ENCODE measurements at places on chromosomes 1 and 21.

DNA sequence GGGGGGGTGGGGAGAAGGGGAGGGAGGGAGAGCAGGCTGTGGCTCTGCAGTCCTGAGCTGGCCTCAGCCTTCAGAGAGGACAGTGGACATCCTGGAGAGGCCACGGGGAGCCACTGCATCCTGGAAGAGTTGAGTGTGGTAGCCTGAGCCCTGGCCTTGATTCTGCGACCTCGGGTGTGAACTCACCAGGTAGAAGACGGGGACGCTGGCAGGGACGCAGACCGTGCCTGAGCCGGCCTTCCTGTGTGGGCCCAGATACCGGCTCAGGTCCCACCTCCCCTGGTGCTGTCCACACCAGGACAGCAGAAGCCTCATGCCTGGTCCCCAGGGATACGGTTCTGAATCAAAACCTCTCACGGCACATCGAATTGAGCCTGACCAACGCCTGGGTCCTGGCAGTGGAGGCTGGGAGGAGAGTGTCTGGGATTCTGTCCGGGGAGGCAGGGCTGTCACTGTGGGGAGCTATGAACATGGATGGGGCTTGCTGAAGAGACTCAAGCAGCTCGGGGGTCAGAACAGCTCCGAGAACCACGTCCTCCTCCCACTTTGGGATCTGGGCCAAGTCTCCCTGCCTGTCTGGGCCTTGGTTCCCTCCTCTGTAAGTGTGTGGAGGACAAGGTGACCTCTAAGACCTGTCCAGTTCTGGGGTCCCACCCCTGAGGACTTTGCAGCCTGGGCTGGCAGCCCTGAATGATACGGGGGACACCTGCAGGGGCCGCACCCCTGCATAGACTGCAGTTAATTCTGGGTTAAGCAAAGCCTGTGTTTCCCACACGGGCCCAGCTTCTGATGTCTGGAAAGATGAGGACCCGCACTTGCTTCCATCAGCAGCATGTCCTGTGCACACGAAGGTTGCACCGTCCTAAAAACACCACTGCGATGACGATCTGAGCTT lies 30.4 kb downstream of the RRP1 start:
- DNase-seq, result no peak

DNA sequence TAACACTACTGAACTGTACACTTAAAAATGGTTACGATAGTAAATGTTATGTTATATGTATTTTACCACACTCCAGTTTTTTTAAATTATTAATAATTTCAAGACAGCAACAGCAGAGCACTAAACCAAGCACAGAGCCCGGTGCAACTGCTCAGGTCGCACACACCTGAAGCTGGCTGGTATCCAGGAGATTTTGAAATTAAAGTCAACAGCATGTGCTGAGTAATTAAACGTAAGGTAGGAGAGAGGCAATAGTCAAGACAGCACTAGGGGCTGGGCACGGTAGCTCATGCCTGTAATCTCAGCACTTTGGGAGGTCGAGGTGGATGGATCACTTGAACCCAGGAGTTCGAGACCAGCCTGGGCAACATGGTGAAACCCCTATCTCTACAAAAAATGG lies 35.1 kb upstream of the SLC30A10 start:
- no peak for DNase-seq

DNA sequence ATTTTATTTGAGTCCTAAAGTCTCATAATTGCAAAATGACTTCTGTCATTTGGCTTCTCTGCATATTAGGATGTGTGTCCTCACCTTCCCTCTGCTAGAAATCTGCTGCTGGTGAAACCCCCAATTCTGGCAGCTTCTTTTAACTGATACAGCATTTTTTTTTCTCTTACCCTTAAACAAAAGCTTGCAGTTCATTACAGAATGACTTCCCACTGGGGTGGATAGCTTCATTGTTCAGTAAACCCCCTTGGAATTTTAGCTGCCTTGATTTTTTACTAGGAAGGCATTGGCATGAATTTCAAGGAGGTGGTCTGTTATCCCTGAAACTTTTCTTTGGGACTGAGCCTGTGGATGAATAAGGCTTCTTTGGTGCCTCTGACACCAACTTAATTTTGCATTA lies 16.8 kb downstream of the TSEN15 start:
- no peak for DNase-seq

GRCh38 chr1:43548285-43549271 lies 17.9 kb downstream of the PTPRF start:
- DNase-seq, result no peak

DNA sequence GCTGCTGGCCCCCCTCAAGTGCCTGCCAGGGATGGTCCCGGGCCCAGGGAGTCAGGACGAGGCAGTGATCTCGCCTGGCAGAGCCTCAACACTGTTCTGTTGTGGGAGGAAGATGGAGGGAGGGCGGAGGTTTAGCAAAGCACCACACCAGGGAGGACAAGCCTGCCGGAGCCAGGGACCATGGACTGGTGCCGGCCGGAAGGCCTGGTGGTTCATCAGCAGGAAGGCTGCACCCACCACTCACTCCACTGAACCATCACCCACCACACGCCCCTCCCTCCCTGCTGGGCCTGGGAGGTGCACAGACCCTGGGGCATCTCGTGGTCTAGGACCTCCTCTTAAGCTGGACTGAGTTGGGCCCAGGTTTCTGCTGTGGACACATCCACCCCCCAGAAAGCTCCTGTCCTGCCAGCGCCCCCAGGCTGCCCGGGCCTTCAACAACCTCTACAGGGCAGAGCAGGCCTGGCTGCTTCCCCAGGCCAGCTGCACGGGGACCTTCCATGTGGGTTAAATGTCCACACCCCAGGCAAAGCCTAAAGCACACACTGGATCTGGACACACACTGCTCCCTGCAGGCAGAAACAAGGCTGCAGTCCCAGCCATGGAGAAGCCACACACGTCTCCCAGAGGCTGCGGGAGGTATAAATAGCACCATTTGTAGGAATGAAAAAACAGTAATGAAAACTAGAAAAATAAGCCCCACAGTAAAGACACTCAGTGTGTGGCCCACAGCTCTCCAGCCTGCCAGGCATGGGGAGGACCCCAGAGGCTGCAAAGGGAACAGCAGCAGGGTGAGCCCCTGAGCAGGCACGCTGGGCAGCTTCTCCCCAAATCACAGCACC lies 10.4 kb upstream of the TMEM240 start:
- DNase-seq, result no peak

DNA sequence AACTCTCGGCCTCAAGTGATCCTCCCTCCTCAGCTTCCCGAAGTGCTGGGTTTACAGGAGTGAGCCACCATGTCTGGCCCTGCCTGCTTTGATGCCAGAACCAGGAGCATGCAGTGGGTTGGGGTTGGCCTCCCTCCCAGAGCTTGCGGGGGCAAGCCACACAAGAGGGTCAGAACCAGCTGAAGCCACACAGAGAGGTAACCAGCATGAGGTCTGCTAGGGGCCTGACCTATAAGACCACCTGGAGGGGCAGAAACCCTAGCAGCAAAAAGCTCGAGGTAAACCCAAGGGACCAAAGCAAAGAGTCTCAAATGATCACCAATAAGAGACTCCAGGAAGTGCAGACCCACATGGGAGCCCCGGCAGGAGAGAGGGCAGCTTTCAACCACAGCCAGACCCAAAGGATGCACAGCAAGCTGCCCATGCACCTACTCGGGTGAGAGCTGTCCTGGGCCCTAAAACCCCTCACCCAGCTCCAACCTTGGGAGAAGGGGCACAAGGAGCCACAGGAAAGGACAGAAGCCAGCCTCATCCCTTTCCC lies 81.2 kb downstream of the TOMM20 start:
- DNase-seq, result no peak

- DNase-seq, result no peak
These were observed 25.9 kb downstream of the IL12RB2 start for GRCh38 chr1:67333603-67334002.

DNA sequence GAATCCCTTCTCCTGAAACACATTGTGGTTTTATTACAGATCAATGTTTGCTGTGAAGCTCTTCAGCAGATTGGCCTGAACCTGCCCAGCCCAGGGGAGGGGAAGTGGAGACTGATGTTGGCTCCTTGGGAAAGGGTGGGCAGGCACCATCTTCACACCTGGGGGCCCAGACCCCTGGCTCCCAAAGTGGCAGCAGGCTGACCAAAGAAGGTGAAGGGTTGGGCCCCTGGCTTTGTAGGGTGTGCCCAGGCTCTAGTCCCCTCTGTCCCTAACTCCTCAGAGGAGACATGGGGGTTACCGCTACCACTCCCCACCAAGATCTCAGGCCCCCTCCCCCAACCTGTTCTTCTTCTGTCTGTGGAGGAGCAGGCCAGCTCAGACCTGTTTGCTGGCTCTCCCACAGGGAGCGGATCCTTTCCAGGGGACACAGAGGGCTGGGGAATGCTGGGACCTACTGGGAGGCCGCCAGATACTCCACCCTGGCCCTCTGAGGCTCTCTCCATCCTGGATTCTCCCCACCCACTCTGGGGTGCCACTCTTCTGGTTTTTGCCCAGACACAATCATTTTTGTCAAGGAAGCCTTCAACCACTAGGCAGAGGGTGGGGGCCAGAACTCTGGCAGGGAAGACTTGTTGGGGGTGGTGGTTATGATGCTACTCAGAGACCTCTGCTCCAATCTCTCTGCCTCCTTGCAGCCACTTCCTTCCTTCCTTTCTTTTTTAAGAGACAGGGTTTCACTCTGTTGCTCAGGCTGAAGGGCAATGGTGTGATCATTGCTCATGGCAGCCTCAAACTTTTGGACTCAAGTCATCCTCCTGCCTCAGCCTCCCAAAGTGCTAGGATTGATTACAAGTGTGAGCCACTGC lies 5.0 kb upstream of the EFNA3 start:
- DNase-seq, result no peak

DNA sequence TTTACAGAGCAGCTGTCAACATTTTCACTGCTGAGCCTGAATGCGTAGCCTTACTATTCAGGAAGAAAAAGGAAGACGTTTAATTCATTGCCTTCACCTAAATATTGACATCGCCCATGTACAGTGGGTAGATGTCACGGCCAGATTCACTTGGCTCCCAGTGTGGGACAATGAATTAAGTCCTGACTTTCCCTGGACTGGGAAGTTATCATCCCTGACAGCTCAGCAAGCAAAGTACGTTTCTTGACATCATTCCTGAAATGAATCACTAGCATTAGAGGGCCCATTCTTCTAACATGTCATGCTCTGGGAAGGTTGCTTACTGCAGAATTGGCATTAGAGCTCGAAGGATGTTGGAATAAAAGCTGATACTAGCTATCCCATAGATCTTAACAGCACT lies 37.8 kb downstream of the LRRC53 start:
- DNase-seq, result no peak

DNA sequence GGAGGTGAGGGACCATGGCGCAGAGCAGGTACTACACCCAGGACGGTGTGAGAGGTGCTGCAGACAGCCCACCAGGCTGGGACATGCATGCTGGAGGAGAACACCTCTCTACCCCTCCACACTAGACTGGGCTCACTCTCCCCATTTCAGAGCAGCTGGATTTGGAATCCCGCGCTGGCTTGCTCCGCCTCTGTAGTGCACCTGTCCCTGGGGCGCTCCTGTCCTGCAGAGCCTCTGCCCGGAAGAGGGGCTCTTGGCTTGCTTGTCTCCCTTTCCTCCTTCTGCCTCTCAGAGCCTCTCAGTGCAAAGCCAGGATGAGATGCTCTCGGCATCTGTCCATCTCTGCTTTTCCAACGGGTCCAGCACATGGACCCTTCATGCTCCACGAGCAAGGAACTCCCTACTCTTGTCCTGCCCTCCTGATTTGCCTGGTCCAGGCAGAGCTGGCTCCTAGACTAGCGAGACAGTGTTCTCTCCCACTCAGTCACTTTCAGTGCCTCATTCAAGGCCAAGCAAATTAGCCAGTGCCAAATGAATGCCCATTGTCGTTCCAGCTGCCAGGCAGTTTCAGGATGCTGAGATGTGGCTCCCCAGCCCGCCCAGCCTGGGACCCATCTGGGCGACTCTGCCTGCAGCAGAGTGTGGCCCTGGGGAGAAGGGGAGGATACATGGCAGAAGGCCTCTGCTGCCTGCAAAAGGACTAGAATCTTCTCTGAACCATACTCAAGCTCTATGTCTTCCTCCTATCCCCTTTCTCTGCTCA lies 33.7 kb downstream of the CDCA8 start:
- no peak for DNase-seq

Data from activated naive CD8-positive, alpha-beta T cell treated with anti-CD3 and anti-CD28 coated beads for 36 hours (primary cell).